ENCODE measurements at places on chromosomes 1 and 21.
A peak's percentile ranks its signal among the peaks of the same experiment; 100 is the strongest.

DNA sequence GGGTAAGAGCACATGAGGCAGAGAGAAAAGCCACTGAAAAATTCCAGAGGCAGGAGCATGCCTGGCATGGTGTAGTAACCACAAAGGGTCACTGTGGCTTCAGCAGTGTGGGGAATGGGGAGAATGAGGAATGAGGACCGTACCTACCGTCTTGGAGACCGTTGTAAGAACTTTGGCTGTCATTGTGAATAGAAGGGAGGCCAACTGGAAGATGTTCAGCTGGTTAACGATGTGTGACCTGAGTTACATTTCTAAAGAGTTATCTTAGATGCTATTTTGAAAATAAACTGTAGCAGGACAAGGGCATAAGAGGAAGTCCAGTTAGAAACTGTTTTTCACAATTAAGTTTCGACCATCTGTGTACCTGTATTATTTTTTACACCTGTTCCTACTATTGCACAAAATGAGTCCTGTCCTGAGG, 365.5 kb upstream of the SGIP1 start:
- DNase-seq: no peak

DNA sequence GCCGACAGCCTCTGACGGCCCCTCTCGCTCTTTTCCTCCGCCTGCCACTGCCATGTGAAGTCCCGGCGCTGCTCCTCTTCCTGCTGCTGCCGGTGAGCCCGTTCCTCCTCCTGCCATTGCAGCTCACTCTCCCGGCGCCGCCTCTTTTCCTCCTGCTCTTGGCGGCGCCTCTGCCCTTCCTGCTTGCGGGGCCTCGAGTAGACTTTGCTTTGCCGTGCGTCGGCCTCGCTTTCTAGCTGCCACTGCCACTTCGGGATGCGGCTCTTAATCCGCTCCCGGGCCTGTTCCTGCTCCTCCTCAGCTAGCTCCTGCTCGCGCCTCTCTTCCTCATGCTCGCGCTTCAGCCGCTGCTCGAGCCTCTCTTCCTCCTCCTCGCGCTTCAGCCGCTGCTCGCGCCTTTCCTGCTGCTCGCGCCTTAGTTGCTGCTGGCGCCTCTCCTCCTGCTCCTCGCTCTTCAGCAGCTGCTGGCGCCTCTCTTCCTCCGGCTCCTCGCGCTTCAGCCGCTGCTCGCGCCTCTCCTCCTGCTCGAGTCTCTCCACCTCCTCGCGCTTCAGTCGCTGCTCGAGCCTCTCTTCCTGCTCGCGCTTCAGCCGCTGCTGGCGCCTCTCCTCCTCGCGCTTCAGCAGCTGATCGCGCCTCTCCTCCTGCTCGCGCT, 4.3 kb downstream of the TCHH start:
- peak; percentile 13 for DNase-seq

DNA sequence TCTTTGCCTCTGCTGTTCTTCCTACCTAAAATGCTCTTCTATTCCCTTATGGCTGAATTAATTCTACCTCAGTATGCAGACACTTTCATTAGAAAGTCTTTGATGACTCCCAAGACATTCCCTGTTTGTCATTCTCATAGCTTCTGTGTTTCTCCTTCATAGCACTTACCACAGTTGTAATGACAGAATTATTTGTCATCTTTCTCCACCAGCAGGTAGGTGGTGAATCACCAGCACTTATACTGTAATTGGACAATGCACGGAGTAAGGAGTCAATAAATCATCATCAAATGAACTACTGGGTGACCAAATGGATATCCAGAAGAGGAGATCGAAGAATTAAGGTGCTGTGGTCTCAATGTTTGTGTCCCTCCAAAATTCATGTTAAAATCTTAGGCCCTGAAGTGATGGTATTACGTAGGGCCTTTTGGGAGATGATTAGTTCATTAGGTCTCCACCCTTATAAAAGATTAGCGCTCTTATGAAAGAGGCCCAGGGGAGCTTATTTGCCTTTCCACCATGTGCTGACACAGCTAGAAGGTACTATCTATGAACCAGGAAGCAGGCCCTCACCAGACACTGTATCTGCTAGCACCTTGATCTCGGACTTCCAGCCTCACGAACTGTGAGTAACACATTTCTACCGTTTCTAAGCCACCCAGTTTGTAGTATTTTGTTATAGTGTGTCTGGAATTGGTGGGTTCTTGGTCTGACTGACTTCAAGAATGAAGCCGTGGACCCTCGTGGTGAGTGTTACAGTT, 2.4 kb upstream of the CCT8 start:
- no peak for DNase-seq

DNA sequence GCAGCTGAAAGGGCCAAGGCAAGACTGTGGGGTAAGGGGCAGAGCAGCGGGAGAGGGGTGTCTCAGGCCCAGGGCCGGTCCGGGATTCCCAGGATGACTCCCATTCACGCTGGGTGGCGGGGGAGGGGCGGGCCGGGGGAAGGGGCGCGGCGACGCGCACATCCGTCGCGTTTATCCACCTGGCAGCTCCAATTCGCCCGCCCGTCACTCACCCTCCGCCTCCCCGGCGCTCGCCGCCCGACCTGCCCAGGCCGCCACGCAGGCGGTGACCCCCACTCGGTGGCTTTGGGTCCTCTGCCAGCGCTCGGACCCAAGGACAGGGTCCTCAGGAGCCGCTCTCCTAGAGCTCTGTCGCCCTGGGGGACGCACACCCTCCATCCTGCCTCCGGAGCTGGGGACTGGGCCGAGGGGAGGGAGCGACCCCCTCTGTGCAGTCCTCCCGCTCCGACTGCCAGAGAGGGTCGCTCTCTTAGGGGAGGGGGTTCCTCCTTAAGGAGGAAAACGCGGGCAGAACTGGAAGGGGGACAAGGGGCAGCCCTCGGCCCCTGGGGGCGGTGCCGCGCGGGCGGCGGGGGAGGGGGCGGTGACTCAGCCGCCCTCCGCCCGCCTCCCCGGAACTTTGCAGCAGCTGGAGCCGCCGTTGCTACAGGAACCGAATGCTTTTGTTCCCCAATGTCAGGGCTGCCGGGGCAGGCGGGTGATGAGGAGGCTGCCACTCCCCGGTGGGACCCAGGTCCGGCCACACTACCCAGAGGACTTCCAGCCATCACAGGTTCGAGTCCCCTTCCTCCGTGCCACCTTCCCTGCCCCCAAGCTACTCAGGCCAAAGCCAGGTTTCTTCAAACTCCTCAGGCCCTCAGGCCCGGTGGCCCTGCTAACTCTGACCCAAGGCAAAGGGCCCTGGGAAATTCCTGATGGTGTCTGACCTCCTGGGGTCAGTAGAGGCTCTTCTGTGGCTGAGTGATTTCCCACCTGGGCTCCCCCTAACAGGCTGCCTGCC, 3.4 kb downstream of the ADGRB2 start:
- no peak for DNase-seq

GRCh38 chr21:43361493-43362296, 65.2 kb downstream of the SIK1 start:
- DNase-seq: no peak

GRCh38 chr1:62682531-62682930, 5.7 kb downstream of the DOCK7 start:
- DNase-seq: no peak

DNA sequence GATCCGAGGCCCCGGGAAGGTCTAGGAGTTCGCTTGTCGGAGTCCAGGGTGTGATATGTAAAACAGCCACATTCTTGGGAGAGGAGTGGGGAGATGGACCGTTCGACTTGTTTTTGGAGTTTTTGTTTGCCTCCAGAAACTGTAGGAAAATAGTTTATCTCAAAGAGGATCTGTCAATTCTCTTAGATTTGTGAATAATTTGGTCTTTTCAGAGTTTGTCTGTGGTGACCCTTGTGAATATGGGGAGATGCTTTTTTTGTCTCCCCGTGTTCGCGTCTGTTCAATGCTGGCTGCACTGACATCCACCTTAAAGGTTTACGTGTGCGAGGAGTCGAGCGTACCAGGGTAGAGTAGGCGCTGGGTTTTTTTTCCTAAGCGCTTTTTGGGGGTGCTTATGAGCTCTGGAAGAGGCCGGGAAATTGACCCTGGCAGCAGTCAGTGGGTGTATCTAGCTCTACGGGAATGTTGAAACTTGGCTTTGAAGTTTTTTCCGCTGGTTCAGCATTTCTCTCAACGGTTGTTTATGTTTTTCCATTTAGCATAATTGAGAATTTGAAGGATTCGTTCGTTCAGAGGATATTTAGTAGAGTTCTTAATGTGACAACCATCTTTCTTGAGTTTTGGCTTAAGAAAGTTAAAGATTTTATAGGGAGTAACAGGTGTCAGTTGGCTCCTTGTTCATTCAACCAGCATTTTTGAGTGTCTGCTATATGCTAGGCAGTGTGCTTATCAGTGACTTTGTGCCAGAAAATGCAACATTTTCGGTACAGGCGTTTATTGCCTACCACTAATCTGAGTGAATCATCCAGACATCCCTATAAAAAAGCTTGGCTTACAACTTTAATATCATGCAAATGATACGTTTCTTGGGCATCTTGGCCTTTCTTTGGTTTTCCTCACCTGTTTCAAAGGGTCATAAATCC, 1.2 kb downstream of the SZRD1 start:
- DNase-seq: no peak

GRCh38 chr1:206998816-206999215, 28.6 kb upstream of the FCAMR start:
- DNase-seq: no peak

DNA sequence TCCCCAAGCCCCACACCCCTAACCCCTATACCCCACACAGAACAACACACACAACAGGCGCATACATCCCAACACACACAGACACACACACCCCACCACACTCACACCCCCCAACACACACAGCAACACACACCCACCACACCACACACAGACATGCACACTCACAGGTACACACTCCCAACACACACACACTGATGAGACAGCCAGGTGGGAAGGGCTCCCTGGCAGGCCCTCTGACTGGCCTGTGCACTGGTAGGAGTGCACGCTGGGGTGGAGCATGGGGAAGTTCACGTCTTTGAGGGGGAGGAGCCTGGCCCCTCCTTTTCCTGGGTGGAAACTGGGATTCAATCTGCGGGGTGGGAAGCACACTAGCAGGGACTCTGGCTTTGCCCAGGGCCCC, 116.7 kb downstream of the RHOU start:
- no peak for DNase-seq

DNA sequence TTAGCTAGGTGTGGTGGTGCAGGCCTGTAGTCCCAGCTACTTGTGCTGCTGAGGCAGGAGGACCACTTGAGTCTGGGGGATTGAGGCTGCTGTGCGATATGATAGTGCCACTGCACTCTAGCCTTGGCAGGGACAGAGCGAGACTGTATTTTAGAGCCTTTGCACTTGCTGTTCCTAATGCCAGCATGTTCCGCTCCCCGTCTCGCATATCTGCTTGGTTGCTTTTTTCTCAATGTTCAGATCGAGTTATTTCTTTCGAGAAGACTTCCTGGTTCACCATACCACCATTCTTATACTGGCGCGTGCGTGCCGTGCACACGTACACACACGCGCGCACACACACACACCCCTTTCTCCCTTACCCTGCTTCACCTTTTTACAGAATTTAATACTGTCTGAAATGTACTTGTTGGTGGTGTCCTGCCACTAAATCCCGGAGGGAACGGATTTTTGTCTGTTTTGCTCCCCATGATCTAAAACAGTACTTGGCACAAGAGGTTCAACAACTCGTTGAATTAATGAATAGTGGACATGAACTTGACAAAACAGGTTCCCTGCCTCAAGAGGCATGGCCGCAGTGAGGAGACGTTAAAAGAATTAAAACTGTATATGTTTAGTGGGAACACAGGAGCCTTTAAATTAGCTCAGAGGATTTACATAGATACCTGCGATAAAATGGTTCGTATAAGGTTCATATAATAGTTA, 1.1 kb upstream of the RPRD2 start:
- DNase-seq: peak; percentile 74

GRCh38 chr1:17118706-17119075, 560 bp downstream of the PADI2 start:
- DNase-seq: no peak

DNA sequence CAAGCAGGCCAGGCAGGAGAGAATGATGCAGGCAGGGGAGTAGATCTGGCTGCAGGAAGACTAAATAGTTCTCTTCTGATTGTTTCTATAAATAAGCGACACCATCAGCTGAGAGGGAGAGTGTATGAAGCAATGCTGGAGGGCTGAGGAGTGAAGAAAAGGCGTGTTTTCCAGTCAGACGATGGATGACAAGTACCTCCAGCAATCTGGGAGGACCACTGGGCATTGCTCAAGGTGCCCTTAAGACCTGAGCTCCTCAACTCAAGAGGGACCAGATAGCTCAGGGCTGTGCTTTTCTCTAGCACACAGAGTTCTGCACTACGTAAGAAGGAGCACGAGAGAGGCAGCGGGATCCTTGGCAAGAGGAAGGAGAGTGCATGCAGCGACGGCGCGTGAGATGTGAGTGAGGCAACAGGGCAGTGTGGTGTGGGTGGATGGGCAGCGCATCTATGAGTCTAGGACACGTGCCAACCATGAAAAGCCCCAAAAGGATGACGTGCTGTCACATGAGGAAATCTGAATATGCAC, 36.0 kb downstream of the PABPC4 start:
- DNase-seq: peak; percentile 100

DNA sequence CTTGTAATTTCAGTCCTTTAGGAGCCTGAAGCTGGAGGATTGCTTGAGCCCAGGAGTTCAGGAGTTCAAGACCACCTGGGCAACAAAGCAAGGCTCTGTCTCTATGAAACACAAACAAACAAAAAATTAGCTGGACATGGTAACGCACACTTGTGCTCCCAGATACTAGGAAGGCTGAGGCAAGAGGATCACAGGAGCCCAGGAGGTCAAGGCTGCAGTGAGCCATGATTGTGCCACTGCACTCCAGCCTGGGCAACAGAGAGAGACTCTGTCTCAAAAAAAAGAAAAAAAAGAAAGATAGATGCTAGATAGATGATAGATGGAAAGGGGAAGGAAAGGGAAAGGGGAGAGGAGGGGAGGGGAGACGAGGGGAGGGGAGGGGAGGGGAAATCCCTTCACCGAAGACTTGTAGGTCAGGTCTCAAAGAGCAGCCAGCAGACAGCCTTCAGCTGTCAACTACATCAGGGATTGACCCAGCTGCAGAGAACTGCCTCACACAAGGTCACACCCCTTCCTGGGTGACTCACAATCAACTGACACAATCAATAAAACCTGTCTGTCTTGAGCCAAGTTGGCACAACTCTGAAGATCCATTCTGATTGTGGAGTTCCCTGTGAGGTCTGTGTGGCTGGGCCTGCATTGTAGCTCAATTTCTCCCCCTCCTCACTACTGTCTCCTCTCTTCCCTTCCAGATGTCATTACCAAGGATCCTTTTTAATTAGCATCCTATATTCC, 200.6 kb downstream of the RGS7 start:
- peak; percentile 44 for DNase-seq

- no peak for DNase-seq
These were observed 3.3 kb downstream of the TTLL10 start for GRCh38 chr1:1176931-1177330.

- DNase-seq: no peak
These were observed 18.8 kb downstream of the PPP1R12B start for GRCh38 chr1:202367271-202367670.

GRCh38 chr1:38293567-38293966, 247.0 kb upstream of the POU3F1 start:
- DNase-seq: no peak

DNA sequence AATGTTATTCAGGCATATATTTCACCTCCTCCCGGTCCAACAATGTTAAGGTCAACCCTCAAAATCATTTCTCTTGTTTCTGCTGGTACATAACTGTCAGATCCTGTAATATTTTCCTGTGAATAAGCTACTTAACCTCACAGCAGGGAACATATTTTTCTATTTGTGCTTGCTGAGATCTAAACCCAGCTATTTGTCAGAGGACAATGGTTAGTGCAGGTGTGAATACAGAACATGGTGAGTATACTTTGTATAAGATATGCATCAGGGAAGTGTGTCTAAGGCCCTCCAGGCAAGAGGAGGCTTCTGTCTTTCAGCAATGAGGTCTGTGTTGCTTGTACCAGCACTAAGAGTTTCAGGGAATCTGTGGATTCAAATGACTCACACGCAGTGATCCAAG, 970.6 kb downstream of the NCAM2 start:
- no peak for DNase-seq

GRCh38 chr1:29590583-29591565, 354.6 kb downstream of the PTPRU start:
- no peak for DNase-seq

Measured in NCI-H2029 (cell line).